Effector CD8-positive, alpha-beta T cell (primary cell): ENCODE measurements at places on chromosomes 1 and 21.
A peak's percentile ranks its signal among the peaks of the same experiment; 100 is the strongest.

- DNase-seq, result no peak
Observed at GRCh38 chr1:66276218-66276617, 257.7 kb upstream of the SGIP1 start.

DNA sequence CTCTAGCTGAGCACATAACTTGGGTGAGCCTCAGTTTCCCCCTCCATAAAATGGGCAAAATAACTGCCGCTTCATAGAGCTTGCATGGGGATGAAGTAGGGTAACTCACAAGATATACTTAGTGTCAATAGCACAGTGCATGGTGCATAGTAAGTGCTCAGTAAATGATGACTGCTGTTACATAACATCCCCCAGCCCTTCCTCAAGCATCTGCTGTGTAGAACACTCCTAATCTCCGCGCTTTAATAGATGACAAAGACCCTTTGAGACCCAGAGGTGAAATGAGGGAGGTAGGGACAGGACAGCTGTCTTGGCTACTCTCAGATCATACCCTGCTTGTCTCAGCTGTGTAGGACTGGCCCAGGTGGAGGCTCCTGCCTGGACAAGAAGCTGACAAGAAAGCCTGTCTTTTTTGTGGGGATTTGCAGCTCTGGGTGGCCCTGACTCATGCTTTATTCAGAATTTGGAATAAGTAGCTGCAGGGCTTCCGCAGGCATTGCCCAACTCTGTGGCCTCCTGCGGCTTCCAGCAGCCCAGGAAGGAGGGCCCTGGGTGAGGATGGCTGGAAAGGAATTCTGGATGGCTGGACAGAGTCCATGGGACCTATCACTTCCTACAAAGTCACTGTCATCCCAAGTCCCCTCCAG, 20.7 kb upstream of the PADI4 start:
- no peak for DNase-seq

- DNase-seq, result no peak
Observed at GRCh38 chr1:32991386-32991785, 26.8 kb upstream of the RNF19B start.

DNA sequence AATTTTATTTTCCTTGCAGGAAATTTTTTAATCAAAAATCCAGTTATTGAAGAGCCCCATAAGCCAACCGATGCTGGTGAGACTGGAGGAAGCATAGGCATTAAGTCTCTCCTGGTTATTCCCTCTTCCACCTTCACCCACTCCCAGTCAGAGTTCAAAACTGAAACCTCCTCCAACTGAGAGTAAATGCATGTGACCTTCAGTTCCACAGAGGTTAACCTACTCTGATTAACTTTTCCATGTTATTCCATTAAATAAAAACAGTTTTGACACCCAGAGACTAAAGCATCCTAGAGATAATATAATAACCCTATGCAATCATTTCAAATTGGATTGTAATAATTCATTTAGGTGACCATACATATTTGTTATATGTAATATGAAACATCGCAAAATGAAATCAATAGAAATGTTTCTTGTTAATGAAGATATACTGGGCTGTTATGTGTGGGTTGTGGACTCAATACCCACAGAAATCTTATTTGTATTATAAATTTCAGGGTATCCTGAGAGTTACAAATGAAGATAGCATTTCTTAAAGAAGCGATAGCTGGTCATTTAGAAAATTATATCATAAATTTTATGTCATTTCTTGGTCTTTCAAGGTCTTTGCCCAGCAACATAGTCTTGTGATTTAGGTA, 376.5 kb downstream of the SETD4 start:
- DNase-seq, result no peak

DNA sequence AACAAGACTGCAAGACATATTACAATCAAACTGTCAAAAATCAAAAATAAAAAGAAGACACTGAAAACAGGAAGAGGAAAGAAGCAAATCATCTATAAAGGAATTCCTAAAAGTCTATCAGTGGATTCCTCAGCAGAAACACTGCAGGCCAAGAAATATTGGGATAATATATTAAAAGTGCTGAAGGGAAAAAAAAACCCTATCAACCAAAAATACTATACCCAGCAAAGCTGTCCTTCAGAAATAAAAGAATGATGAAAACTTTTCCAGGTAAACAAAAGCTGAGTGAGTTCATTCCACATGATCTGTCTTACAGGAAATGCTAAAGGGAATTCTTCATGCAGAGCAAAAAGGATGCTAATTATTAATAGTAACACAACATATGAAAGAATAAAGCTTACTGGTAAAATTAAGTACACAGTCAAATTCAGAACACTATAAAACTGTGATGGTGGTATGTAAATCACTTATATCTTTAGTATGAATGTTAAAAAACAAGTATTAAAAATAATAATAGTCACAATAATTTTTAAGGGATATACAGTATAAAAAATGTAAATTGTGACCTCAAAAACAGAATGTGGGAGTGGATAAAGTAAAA, 12.9 kb upstream of the ACP6 start:
- DNase-seq, result no peak

DNA sequence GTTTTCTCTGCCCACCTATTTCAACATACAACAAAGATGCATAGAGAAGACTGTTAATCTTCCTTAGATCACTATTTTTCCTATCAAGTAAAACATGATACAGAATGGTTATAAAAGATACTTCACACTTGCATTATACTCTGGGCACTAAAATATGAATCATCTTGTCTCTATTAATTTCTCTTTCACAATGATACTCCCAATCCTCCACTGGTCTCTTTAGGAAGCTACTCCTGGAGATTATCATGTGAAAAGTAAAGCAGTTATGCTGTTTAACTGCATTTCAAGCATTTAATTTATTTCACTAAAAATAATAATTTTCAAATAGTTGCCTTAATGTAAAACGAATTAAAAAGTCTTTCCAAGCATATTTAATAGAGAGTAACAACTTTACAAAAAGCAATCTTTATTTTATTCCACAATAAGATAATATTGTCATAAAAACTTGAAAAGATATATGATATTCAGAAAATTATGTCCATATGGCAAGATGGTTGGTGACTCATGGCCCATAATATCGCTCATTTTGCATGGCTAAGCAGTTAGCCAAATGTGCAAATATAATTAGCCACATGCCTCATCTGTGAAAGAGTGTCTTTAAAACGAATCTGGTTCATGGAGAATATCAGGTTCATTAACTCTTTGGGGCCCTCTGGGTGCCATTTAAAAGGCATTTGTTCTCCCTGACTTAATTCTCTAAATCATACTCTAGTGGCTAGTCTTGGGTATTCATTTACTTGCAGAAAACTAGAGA, 1569.0 kb upstream of the B3GALT2 start:
- DNase-seq, result no peak

GRCh38 chr1:111603979-111604378, 15.6 kb upstream of the RAP1A start:
- DNase-seq, result peak; percentile 35

DNA sequence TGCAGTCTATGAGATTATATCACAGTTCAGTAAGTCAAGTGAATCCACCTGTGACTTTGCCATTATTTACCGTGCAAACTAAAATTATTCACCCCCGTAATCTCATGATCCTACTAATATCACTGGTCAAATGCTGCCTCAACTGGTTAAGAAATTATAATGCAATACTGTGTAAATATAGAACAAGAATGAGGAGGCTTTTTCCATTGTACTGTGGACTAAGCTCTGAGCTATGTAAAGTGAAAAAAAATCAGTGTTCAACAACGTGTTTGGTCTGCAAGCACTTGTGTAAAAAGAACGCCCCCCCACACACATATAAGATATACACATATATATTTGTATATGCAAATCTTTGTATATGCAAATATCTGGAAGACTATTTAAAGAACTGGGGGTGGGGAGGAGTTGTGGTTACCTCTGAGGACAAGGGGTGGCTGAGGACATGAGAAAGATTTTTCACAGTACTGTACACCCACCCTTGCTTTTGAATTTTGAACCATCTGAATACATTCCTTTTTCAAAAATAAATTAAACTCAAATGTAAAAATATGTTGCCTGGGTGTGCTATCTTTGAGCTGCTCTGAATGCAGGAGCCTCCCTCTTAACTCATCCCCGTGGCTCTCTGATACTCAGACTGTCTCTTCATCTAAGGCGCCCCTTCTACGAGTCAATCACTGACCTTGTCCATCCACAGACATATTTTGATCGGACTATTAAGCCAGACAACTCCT, 57.0 kb downstream of the PTP4A2 start:
- DNase-seq, result no peak

DNA sequence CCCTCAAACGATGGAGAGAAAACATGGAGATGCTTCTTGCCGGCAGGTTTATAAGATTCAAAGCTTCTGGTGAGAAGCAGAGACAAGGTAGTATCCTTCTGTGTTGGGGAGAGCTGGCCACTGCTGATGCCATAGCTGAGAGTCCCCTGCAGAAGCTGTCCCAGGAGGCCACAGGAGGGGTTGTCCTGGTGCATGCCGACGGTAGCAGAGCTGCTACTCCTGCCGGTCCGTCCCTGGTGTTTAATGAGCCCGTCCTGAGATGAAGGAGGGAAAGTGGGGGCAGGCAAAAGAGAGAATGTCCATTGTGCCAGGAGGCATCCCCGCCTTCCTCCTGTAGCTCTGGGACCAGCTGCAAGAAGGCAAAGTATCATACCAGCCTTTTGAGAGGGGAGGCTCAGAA, 10.4 kb upstream of the C2CD2 start:
- no peak for DNase-seq

DNA sequence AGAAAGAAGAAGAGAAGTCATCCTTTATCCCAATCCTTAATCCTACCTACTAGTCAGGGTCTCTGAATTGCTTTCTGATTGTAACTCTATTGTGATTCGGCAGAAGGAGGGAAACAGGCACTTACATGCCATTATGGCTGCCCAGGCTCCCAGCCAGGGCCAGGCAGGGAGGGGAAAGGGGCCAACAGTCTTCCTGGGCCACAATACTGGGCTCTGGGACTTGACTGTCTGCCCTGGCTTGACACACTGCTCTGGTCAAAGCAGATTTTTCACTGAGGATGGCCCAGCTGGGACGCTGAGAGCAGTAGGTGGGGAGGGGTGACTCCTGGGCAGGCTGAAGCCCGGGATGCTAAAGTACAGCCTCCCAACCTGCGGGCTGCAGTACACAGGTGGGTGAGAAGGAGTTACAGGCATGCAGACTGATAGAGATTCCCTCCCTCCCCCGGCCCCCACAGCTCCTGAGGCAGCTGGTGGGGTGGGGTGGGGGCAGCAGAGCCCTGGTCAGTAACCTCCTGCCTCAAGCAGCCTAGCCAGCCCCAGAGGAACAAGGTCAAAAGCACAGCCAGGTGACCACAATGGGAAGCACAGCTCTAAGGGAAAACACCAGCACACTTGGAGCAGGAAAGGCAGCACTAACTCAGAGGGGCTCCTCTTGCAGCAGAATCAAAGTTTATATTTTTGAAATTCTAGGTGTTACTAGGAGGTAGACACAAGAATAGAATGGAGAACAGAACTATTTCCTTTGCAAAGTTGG, 25.3 kb downstream of the KCND3 start:
- DNase-seq, result no peak

DNA sequence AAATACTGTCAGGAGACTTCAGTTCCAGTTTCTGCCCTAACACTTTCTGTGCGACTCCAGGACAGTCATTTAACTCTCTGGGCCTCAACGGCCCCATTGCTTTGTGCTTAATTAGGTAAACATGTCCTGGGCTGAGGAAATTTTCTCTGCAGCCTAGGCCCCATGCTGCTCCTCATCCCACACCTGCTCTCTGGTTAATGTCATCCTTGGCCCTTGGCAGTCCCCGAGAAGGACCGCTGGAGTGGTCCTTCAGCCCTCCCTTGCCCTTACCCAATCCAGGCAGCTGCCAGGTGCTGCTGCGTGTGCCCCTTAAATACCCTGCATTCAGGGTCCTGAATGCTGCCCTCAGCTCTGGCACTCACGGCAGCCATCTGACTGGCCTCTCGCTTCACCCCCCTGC, 18.7 kb downstream of the UBL4B start:
- no peak for DNase-seq

DNA sequence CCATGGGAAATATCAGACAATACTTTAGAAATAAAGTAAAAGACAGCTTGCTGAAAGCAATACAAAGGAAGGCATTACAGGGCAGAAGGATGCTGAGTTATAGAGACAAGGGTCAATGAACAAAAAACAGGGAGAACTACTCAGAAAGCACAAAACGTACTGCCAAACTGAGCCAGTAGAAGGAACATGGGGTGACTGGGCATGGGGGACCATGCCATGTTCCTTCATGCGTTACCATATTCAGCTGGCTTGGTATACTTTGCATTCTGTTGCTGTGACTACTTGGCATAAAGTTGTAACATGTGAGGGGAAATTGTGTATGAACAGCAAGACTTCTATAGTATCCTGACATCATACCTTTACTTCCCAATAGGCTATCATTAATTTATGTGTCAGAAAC, 358.6 kb upstream of the LYPLAL1 start:
- DNase-seq, result no peak

GRCh38 chr1:11293856-11294255, 20.9 kb downstream of the UBIAD1 start:
- DNase-seq, result no peak

- DNase-seq, result no peak
Observed at GRCh38 chr1:38608202-38608864, 251.2 kb downstream of the RRAGC start.

DNA sequence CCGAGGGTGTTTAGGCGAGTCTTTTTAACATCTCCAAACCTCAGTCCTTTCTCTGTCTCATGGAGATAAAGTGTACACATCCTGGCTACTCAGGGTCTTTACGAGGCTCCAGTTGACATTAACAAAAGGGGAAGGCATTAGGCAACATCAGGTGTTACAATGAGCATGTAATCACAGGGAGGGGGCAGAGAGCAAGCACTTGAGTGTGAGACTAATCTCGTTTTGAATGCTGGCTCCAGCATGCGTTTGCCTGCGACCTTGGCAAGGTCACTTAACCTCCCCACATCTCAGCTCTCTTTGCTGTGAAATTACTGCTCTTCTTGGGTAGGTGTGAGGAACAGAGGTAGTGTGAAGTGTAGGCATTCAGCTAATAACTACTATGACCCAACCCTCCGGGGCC, 3.1 kb downstream of the TNNT2 start:
- no peak for DNase-seq
